ENCODE measurements at places on chromosomes 4 and X. TPM values are rescaled to one million over a fixed set of nuclear protein-coding genes. Genes with fewer than 3 reads are reported as not detected.

The TMPRSS11A gene
- not detected for polyA plus RNA-seq

The NAP1L3 gene
- 45.6 TPM for polyA plus RNA-seq

The STBD1 gene
- 1.5 TPM for polyA plus RNA-seq

The MAGEC3 gene
- polyA plus RNA-seq: not detected

The NCAPG gene
- 18.7 TPM for polyA plus RNA-seq

The ADGRL3 gene
- 9.7 TPM for polyA plus RNA-seq

The ASB9 gene
- not detected for polyA plus RNA-seq

The FOXR2 gene
- polyA plus RNA-seq: not detected

The EDA2R gene
- 5.0 TPM for polyA plus RNA-seq

The CXCL11 gene
- 0.81 TPM for polyA plus RNA-seq

The TSPAN6 gene
- 67.5 TPM for polyA plus RNA-seq

The MAGED4B gene
- 145 TPM for polyA plus RNA-seq

The ZMAT1 gene
- polyA plus RNA-seq: 1.8 TPM

The C4orf50 gene
- polyA plus RNA-seq: 0.06 TPM

The DRD5 gene
- 0.08 TPM for polyA plus RNA-seq

The ANAPC10 gene
- polyA plus RNA-seq: 58.3 TPM

The SLITRK4 gene
- polyA plus RNA-seq: 1.5 TPM

The GRID2 gene
- 15.8 TPM for polyA plus RNA-seq

Data from GM23338 (cell line).